ENCODE measurements at places on chromosomes 2 and 18.

DNA sequence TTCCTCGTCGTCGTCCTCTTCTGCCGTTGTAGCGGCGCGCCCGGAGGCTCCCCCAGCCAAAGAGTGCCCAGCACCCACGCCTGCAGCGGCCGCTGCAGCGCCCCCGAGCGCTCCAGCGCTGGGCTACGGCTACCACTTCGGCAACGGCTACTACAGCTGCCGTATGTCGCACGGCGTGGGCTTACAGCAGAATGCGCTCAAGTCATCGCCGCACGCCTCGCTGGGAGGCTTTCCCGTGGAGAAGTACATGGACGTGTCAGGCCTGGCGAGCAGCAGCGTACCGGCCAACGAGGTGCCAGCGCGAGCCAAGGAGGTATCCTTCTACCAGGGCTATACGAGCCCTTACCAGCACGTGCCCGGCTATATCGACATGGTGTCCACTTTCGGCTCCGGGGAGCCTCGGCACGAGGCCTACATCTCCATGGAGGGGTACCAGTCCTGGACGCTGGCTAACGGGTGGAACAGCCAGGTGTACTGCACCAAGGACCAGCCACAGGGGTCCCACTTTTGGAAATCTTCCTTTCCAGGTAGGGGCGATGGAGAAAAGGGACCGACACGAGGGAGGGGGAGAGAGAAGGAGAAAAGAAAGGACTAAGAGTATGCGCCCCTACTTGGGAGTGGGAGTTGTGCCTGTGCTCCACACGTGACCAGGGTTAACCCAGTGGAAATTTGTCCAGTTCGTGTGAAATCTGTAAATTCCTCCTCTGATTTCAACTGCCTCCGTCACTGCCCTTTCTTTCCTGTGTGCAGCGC, 800 bp downstream of the HOXD13 start:
- no peak for DNase-seq

DNA sequence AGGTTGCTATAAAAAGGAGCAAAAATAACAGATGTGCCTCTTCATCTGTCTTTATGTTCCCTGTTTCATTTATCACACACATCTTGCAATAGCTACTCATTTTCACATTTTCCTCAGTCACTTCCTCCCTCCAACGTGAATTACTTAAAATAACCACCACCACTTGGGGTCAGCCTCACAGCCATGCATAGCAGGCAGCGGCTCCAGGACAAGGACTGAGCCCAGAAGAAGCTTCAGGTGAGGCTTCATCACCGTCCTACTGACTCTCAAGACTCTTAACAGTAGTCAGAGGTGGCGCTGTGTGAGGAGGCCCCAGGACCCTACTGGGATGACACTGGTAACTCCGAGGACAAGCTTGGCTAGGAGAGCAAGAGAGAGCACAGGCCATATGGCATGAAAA, 15.5 kb upstream of the ST8SIA5 start:
- no peak for DNase-seq

GRCh38 chr2:149192427-149192826, 138.0 kb upstream of the LYPD6 start:
- DNase-seq: no peak

DNA sequence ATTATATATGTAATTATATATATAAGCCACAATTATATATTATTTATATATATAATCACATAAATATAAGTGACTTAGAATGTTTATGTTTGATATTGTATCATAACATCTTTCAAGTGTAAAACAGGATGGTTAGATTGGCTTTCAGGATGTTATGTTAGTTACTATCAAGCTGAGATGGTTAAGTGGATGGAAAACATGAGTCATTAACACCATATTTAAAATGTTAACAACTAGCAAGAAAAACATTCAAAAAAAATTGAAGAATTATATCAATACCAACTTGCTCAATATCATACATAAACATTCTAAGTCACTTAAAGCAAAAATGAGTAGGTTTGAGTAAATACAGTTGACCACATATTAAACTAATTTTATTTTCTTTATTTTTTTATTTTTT, 21.8 kb upstream of the RAB27B start:
- DNase-seq: no peak

GRCh38 chr18:79156327-79156726, 87.1 kb downstream of the ATP9B start:
- no peak for DNase-seq

DNA sequence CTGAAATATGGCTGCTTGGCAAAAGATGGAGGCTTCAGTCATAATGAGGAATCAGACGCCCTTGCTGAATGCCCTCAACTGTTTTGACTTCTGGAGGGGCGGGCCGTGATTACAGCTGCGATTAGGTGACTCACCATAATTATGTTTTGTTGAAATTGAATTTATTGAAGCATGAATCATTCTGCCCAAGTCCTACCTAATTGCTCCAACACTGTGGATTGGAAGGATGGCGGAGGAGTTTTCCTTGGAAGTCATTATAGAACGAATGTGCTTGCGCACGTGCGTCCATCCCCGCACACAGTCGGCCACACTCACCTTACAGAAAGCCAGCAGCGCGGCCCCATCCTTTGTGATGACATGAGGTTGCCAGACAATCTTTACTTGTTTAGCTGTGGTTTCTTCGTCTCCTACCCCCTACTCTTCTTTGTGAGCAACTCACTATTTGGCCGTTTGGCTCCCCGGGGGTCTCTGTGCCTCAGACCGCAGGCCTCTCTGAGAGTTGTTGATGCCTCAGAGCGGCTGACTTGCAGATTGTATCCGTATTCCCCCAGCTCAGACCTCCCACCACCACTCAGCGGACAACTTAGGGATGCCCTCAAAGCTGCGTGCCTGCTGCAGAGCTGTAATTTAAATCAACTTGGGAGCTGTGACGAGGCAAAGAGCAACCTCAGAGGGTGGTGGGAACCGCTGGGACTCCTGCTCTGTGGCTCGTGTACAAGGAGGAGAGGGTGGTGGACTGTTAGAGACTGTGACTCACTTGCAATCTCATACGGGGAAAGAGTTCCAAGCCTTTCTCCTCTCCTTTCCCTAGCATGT, 513.4 kb downstream of the TNS1 start:
- no peak for DNase-seq

DNA sequence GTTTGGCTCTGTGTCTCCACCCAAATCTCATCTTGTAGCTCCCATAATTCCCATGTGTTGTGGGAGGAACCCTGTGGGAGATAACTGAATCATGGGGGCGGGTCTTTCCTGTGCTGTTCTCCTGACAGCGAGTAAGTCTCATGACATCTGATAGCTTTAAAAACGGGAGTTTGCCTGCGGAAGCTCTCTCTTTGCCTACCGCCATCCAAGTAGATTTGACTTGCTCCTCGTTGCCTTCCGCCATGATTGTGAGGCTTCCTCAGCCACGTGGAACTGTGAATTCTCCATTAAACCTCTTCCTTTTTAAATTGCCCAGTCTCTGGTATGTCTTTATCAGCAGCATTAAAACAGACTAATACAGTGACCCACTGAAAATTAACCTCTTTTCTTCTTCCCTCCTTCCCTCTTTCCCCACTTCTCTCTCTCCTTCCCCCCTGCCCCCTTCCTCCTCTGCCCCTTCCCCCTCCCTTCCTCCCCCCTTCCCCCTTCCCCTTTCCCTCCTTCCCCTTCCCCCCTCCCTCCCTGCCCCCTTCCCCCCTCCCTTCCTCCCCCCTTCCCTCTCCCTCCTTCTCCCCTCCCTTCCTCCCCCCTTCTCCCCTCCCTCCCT, 818.8 kb downstream of the SLC4A3 start:
- DNase-seq: no peak

DNA sequence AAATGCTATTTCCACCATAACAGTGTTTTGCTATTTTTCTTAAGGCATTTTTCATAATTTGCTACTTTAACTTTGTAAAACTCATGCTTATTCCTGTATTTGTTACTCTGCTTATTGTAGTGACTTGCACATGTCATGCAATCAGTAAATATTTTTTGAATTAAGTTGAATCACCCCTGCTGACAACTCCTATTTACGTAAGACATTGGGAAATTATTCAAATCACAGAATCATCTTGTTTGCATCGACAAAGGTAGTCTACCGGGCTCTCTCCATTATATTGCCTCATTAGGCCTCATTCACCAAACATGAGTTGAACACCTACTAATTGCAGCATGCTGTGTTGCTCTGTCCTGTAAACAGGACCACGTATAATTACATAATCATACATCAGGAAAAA, 478.5 kb upstream of the ZEB2 start:
- DNase-seq: no peak

Data from SW 1271 (cell line).